ENCODE measurements at places on chromosomes 3 and 15. TPM values are rescaled to one million over a fixed set of nuclear protein-coding genes. Genes with fewer than 3 reads are reported as not detected.
A peak's percentile ranks its signal among the peaks of the same experiment; 100 is the strongest.

Gene DNASE1L3
- total RNA-seq: not detected

DNA sequence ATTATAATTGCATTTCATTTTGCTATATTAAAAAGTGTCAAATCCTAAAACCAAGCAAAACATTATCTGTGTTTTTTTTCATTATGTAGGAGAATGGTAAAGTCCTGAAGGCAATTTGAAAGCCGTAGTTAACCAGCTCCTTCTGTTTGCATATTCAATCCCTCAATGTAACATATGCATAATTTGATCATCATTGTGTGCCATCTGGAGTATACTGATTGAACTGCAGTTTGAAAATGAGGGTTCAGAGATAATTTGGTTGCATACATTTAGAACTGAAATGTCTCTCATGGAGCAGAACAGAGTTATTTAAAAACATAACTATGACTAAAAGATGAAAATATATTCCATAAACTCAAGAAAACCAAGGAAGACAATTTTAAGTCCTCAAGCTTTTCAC lies 518.6 kb downstream of the GBE1 start:
- DNase-seq: no peak

Gene GPR176
- 0.14 TPM for total RNA-seq

GRCh38 chr15:91939403-91939831 lies 85.9 kb downstream of the SLCO3A1 start:
- no peak for DNase-seq

Gene CYP8B1
- total RNA-seq: not detected

DNA sequence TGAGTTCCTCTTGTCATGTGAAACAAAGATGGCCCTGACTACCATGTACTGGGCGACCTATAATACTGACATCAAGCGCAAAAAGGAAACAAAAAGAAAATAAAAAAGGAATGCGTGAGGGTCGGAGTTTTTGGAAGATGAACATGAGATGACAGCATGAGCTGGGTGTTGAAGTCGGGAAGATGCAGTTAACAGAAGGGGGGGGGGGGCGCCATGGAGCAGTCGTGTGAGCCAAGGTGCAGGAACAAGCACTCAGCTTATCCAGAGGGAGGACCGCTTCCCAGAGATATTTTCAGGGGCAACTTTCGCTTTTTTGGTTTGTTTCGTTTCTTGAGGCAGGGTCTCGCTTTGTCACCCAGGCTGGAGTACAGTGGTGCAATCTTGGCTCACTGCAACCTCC lies 110.2 kb downstream of the RORA start:
- no peak for DNase-seq

Gene MRPL3
- total RNA-seq: 175 TPM

DNA sequence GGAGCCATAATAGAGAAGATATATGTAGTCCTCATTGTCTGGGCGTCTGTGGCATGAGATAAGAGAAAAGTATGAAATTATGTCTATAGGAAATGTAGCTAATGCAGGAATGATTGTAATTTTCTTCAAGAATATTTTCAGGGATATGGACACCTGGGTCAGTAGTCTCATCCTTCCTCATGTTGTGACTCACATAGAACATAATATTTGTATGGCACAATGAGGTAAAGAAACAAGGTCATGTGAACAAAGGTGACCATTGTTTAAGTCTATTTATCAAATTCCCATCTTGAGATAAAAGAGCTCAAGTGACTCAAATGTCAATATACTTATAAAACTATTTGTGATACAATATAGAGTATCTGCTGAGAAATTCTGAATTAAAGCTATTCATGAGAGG lies 345.5 kb upstream of the ROBO1 start:
- no peak for DNase-seq

DNA sequence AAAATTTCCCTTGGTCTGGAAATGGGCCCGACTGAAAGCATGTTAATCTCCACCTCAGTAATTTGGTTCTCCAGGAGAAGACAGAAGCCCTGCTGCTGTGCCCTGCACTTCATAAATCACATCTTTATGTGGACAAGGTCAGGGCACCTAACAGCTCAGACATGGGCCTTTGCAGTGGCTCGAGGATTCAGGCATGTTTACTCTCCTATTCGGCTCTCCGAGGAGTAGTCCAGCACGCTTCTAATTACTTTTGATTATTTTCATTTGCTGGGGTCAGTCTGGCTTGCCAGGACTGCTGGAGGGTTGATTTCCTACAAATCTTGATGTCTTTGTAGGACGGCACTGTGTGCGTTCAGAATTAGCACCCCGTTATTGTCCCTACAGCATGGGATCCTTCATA lies 511.2 kb downstream of the MECOM start:
- DNase-seq: no peak

DNA sequence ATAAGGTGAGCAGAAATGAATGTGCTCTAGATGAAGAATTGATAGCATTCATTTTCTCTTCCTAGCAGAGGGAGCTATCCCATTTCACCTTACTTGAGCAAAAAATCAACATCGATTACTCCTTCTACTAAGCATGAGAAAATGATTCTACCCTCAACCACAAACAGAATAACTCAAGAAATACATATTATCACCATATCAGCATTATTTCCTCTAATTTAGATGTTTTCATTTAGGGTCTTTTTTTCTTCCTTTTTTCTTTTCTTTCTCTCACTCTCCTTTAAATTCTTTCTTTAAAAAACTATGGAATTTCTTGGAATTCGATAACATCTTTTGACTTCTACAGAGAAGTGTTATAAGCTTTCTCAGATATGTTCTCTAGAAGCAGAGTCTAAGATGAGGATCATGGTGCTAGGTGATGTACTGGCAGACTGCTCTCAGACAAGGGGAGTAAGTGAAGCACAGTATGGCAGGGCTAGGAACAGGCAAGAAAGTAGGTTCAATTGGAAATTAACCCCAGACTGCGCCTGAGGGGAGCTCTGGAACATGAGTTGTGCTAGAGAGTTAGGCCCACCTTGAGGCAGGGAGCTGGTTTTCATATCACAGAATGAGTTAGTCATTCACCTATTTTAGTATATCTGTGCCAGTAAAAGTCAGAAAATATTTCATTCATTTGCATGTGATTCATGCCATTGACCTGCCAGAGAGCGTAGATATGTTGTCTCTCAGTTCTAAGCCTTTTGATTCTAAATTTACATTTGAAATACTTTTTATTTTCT lies 279.2 kb upstream of the KCNH8 start:
- DNase-seq: no peak

Gene ACAN
- not detected for total RNA-seq

Gene C3orf49
- total RNA-seq: not detected

DNA sequence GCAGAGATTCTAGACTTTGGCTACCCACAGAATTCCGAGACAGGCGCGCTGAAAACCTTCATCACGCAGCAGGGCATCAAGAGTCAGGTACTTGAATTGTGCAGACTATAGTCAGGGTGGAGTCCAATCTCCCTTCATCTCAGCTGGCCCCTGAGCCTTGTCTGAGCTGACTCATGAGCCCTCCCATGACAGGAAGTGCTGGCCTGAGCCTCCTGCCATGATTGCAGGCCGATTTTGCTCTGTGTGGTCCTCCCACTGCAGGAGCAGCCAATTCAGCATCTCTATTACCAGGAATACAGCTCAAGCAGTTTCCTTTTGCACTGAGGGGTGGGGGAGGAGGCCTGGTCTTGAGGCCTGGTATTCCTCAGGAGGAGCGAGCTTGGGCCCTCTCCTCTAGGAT lies 5.5 kb downstream of the AP2M1 start:
- no peak for DNase-seq

DNA sequence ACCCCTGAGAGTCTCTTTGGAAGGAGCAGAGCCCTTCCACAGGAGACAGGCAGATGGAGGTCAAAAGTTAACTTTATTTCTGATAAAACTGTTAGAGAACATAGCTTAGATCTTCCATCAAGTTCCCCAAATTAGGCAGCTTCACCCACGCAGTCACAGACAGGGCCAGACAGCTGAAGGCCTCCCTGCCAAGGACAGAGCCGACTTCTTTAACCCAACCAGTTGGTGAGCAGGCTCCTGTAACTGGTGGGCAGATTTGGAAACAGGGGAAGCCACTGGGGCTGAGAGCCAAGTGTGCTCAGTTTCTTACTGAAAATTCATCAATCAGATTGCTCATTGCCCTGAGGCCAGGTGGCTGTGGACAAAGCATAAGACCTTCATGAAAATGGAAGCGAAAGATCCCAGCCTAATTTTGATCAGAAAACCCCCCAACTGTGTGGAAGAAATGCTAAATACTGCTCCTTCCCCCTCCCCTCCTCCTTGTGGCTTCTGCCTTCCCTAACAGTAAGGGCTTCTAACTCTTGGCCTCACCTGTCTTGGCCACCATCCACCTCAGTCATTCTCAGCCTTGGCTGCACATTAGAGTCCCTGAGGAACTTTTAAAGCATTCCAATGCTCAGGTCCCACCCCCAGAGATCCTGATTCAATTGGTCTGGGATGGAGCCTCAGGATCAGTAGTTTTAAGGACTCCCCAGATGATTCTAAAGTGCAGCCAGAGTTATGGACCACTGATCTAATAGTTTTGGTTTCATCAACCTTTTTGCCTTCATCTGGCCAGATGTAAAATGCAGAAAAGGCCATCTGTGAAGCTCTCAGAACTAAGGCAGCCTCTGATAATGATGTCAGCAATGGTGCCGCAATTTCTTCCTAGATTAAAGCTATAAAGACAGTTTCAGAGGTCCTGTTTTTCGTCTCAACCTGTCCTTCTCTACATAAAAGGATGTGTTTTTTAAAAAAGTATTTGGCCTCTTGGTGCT lies 11.5 kb downstream of the CLRN1 start:
- no peak for DNase-seq

DNA sequence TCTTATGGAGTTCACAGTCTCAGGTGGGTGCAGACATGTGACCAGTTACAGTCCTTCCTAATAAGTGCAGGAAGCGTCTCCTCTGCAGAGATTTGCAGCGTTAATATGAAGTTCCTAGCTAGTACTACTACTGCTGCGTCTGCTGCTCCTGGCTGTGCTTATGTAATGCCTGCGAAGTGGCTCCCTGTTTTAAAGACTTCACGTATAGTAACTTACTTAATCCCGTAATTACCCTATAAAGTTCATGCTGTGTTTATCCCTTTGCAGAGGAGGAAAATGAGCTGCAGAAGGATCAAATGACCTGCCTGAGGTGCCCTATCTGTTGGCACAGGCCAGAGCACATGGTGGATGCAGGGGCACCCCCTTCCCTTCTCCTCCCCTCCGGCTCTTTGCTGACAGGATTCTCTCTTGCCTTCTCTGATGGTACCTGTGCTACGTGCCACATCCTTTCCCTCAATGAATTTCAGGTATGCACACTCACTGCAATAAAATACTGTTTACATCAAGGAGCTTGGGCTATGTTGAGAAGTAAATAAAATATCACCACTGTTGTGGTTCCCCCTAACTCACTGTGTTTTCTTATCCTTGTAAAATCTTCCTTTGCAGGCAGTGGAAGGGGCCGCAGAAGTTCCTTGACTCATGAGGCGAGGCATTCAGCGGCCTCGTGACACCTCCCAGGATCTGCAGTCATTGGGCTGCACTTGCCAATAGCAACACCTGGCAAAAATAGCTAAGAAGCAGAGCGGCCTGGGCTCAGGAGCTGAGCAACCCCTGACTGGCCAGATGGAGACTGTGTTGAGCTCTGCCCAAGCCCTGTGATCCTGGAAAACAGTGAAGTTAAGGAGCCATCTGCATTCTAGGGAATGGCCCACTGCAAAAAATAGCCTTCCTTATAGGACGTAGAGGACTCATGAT lies 188.9 kb upstream of the ATP10A start:
- DNase-seq: no peak

Gene IL17RB
- 2.2 TPM for total RNA-seq

DNA sequence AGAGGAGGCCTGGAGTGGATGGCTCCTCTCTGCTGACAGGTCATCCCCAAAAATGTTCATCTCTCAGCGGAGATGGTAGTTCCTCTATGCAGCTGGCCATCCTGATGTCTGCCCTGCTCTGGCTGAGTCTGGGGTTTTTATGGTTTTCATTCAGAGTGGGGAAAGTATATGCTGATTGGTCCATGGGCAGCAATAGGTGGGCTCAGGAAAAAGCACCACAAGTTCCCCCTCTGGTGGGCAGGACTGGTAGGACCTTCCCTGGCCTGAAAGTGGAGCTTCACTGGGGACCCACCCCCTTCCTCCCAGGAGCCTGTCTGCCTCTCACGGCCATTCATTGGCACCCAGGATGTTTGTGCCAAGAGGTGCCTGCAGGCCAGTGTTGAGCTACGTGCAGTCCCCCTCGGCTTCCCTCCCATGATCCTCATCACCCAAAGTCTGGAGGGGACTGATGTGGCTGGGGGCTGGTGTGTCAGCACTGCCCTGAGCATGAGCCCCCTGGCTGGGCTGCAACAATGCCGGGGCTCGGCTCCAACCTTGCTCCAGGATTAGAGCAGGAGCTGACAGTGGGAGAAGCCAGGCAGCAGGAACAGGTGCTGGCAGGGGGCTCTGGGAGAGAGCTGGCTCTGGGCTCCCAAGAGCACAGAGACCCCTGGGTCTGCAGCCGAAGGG lies 13.1 kb upstream of the BLOC1S6 start:
- DNase-seq: peak; percentile 65

Gene OXNAD1
- total RNA-seq: 29.8 TPM

GRCh38 chr15:51766341-51766740 lies 14.9 kb downstream of the TMOD2 start:
- DNase-seq: no peak

- peak; percentile 74 for DNase-seq
Observed at GRCh38 chr15:85704066-85704465, 90.7 kb downstream of the KLHL25 start.

- no peak for DNase-seq
Observed at GRCh38 chr15:92033314-92033713, 179.8 kb downstream of the SLCO3A1 start.

- DNase-seq: no peak
Observed at GRCh38 chr3:178277605-178278004, 258.6 kb upstream of the KCNMB2 start.
